ENCODE measurements at places on chromosomes 1 and 21.

GRCh38 chr1:51520700-51521248 is 1.7 kb upstream of the EPS15 start:
- no peak for DNase-seq

GRCh38 chr1:147897029-147897752 is 5.4 kb upstream of the GJA8 start:
- no peak for DNase-seq

DNA sequence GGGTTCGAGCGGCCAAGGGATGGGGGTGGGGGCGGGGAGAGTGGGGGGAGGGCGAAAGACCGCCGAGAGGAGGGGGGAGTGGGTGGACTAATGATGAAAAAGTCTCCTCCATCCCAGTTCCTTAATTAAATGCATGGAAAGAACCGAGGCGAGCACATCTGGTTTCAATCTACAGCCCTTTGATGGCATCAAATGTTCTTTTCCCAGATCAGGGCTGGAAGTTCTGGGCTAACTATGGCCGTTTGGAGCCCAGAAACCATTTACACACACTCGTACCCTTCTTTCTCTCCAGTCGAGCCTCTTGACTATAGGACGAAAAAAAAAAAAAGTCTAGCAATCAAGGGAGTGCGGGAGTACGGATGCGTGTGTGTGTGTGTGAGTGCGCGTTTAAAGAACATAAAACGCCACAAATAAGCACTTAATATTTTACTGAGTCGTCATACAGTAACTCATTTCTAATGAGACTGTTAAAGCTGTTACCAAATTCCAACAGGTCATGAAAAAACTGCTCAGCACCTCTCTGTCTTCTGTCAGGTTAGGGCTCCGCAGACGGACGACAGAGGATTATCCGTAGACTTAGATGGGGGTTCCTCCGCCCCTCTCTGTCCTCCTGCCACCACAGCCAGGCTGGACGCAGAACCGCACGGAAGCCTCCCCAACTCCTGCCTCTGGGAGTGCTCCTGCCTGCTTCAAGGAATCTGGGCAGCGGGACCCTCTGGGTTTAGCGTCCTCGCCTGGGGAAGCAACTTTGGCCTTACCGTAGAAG is 2.1 kb upstream of the PRRX1 start:
- DNase-seq = no peak

DNA sequence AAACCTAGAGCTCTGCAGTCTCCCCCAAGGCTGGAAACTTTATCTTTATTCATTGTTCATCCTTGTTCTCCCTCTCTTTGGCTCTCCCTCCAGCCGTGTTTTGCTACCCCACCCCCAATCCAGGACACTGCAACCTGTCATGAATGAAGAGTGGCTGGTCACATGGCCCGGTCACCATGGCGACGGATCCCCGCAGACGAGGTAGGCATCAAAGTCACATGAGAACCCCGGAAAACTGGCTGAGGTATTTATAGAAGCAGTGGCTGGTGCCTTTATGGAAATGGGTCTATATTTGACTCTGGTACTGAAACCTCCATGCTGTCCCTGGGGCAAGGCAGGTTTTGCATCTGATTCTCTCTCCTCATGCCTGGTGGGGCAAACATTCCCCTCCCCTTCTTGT is 13.4 kb upstream of the SLC6A17 start:
- no peak for DNase-seq

DNA sequence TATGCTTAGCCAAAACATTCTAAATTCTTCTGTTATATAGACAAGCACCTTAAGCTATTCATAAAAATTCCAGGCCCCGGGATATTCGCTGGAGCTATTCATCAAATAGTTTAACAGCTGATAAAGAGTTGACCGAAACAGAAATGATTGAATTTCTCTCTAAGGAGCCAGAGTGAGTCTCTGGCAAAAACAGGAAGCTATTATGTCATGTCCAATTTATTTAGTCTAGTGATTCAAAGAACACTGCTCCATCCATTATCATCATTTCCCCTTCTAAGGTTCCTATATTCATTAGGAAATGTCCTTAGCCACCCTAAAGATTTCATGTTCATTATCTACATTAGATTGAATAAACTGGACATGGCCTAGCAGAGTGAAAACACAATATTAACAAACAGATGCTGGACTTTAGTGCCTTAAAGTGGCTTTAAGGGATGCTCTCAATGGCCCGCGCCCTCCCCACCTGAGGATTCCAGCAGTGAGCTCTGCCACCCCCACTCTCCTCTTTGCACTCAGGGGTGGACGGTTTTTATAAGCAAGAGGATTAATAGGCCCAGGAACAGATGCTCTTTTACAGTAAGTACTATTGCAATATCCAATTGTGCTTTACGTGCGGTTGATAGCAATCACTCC is 122.1 kb upstream of the RGS1 start:
- DNase-seq = no peak

DNA sequence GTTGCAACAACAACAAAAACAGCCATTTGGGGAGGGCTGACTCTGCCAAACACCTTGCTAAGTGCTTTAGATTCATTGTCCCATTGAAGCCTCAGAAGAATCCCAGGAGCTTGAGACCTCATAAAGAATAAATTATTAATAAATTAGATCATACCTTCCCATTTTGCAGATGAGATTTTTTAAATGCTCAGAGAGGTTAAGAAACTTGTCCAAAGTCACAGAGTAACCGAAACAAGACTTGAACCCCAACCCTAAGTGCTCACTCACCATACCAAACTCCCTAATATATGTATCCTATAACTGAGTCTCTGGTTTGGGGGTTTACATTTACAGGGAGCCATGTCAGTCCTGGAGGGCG is 3.6 kb downstream of the CRYBG2 start:
- no peak for DNase-seq

DNA sequence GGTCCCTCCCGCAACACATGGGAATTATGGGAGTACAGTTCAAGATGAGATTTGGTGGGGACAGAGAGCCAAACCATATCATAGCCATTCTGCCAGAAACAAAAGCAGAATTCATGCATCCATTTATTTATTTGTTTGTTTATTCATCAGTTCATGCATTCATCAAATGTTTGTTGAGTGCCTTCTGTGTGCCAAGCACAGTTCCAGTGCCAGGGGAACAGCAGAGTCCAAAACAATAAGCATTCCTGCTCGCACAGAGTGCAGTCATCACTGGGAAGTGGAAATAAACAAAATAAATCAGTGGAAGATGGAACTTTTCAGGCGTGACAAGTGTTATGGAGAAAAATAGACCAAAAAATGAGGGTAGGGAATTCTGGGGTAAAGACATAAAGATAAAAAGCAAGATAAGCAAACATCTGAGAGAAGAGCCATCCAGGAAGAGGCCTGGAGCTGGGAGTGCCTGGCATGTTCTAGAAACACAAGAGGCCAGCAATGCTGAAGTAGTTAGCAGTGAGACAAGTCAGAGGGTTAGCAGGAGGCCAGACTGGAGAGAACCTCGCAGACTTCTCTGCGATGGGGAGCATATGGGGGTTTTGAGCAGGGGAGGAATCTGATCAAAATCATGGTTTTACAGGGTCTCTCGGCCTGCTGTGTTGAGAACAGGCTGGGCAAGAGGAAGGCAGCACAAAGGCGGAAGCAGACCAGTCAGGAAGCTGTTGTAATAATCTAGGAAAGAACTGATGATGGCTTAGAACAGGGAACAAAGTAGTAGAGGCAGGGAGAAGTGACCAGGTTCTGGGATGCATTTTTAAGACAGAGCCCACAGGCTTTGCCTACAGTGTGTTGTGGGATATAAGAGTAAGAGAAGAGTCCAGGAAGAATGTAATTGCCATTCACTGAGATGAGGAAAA is 113.2 kb downstream of the GLUL start:
- DNase-seq = no peak

GRCh38 chr1:74652711-74653139 is 20.9 kb downstream of the ERICH3 start:
- no peak for DNase-seq

DNA sequence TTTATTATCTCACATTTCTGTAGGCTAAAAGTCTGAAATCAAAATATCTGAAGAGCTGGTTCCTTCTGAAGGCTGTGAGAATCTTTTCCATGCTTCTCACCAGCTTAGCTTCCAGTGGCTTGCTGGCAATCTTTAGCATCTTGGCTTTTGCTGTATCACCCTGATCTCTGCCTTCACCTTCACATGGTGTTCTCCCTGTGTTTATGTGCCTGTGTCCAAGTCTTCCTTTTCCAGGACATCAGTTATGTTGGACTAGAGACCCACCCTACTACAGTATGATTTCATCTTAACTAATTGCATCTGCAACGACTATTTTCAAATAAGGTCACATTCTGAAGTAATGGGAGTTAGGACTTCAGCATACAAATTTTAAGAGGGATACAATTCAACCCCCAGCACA is 772.3 kb upstream of the ADAMTS5 start:
- no peak for DNase-seq

GRCh38 chr1:53971718-53972117 is 25.6 kb downstream of the LRRC42 start:
- DNase-seq = no peak

DNA sequence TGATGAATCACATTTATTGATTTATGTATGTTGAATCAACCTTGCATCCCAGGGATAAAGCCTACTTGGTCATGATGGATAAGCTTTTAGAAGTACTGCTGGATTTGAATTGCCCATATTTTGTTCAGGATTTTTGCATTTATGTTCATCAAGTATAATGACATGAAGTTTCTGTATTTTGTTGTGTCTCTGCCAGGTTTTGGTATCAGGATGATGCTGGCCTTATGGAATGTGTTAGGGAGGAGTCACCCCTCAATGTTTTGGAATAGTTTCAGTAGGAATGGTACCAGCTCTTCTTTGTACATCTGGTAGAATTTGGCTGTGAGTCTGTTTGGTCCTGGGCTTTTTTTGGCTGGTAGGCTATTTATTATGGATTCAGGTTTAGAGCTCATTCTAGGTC is 1643.1 kb upstream of the B3GALT2 start:
- no peak for DNase-seq

DNA sequence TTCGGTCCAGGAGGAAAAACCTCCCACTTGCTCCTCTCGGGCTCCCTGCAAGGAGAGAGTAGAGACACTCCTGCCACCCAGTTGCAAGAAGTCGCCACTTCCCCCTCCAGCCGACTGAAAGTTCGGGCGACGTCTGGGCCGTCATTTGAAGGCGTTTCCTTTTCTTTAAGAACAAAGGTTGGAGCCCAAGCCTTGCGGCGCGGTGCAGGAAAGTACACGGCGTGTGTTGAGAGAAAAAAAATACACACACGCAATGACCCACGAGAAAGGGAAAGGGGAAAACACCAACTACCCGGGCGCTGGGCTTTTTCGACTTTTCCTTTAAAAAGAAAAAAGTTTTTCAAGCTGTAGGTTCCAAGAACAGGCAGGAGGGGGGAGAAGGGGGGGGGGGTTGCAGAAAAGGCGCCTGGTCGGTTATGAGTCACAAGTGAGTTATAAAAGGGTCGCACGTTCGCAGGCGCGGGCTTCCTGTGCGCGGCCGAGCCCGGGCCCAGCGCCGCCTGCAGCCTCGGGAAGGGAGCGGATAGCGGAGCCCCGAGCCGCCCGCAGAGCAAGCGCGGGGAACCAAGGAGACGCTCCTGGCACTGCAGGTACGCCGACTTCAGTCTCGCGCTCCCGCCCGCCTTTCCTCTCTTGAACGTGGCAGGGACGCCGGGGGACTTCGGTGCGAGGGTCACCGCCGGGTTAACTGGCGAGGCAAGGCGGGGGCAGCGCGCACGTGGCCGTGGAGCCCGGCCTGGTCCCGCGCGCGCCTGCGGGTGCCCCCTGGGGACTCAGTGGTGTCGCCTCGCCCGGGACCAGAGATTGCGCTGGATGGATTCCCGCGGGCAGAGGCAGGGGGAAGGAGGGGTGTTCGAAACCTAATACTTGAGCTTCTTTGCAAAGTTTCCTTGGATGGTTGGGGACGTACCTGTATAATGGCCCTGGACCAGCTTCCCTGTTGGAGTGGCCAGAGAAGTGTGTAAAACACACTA is 45.3 kb downstream of the MRPL39 start:
- peak; percentile 76 for DNase-seq

All from stimulated activated CD4-positive, alpha-beta T cell treated with anti-CD3 and anti-CD28 coated beads, Interleukin-1b, Interleukin-23, amount 100 ng/mL, for 24 hours (primary cell).